Fibroblast of lung (primary cell): ENCODE measurements at places on chromosomes 2 and 18. TPM values are rescaled to one million over a fixed set of nuclear protein-coding genes. Genes with fewer than 3 reads are reported as not detected.

ASB3 gene
- total RNA-seq = 31.9 and 32.6 TPM in 2 replicates

MAPK4 gene
- under 0.01 TPM in 1 of 2 replicates, not detected in the other for total RNA-seq

MCM6 gene
- total RNA-seq = 8.7 and 11.2 TPM in 2 replicates

IL18R1 gene
- total RNA-seq = 0.50 and 5.4 TPM in 2 replicates

HTRA2 gene
- total RNA-seq = 45.7 and 47.8 TPM in 2 replicates

ZNF892 gene
- total RNA-seq = 6.2 and 7.3 TPM in 2 replicates

DNA sequence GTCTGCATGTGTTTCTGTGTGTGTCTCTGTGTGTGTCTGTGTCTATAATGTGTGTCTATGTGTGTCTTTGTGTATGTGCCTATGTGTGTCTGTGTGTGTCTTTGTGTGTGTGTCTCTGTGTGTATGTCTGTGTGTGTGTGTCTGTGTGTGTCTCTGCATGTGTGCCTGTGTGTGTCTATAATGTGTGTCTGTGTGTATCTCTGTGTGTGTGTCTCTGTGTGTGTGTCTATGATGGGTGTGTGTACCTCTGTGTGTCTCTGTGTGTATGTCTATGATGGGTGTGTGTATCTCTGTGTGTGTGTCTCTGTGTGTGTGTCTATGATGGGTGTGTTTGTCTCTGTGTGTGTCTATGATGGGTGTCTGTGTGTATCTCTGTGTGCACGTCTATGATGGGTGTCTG lies 126.2 kb upstream of the GPC1 start:
- no peak for DNase-seq

GRCh38 chr2:160566717-160567116 lies 73.1 kb upstream of the RBMS1 start:
- DNase-seq = no peak

DNA sequence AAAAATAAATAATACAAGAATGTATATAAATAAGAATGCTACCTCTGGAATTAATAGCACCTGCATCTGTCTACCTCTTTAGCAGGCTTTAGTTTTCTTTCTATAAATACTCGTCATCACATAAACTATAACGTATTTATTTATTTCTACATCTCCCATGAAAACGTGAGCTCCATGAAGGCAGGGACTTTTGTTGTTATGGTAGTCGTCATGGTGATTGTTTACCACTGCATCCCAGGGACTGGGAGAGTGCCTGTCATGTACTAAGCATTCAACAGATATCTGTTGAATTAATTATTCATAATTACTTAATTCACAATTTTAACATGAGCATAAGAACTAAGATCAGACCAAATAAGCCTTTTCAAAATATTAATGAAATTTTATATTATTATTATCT lies 386.6 kb downstream of the NRXN1 start:
- DNase-seq = no peak

DNA sequence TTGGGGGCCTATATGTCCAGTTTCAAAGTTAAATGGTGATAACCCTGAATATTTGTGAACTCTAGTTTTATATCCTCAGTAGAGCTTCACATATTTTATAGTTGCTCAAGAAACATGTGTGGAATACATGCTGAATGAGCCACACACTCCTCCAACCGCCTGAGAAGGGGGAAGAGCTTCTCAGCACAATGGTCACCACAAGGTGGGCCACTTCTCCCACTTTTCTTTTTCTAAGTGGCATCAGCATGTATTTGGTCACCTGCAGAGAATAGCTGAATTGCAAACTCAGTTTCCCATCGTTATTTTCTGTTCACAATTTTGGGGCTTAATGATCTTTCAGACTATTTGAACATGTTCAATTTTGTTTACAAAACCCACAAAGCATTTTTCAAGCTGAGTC lies 340.5 kb downstream of the PARD3B start:
- DNase-seq = no peak

- no peak for DNase-seq
Measured at GRCh38 chr2:156343096-156343939, 10.8 kb upstream of the NR4A2 start.

DNA sequence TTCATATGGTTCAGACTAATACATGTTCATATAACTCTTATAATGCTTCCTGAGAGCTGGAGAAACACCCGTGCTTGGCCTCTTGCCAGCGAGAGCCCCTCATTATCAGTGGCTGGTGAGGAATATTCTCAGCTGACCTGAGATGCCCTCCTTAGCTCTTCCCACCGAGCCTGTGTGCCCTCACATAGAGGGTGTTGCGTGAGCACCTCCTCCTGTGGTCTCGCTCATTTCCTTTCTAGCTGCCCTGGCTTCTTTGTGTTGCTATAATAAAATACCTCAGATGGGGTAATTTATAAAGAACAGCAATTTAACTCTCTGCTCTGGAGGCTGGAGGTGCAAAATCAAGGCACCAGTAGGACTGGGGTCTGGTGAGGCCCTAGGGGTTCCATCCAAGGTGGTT lies 80.5 kb upstream of the ALKAL2 start:
- DNase-seq = no peak

GRCh38 chr2:190812506-190813294 lies 67.9 kb upstream of the GLS start:
- DNase-seq = peak; percentile 75

- DNase-seq = no peak
Measured at GRCh38 chr2:215314896-215315295, 3.0 kb downstream of the ATIC start.

DNA sequence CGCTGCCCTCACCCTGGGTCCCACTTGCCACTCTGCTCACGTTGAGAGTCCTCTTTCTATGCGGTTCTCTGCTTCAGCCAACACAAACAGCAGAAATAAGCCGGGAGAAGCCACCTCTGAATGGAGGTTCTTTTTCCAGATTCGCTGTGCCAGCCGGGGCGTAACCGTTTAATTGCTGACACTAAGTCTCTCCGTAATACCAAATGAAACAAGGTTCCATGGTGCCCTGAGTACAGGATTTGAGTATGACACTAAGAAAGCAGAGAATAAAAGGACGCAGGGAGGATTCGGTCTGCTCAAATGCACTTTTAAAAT lies 37.6 kb downstream of the CTIF start:
- DNase-seq = no peak

DNA sequence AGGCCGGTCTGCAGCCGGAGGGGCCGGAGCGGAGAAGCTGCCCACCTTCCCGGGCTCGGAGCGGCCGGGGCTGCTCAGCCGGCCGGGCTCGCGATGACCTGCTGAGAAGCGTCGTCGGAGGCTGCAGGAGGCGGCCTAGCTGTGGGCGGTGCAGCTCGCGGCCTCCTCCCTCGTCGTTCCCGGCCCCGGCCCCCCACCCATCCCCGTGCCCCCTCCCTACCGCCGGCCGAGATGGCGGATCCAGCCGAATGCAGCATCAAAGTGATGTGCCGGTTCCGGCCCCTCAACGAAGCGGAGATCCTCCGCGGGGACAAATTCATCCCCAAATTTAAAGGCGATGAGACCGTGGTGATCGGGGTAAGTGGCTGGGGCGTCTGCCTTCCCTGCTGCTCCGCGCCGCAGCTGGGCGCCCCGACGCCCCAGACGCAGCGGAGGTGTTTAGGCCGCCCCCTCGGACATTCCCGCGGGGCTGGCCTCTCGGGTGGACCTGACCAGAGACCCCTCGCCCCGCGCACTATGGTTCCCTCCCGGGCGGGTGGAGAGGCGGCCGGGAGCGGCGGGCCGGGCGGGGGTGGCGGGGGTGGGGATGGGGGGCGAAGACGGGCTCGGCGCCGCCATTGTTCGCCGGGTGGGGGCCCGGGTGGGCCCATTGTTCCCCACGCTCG lies 492 bp downstream of the KIF5C start:
- DNase-seq = no peak
